ENCODE measurements at places on chromosomes 13 and 19.
A peak's percentile ranks its signal among the peaks of the same experiment; 100 is the strongest.

DNA sequence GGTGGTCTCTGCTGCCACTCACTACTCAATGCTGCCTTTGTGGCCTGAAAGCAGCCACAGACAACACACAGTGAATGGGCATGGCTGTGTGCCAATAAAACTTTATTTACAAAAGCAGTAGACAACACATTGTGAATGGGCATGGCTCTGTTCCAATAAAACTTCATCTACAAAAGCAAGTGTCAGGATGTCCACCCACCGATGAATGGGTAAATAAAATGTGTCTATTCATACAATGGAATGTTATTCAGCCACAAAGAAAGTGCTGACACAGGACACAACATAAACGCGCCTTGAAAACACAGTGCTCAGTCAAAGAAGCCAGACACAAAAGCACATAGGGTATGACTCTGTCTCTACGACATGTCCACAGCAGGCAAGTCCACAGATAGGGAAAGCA lies 20.1 kb downstream of the ZSCAN5A start:
- DNase-seq, result peak; percentile 15

- no peak for DNase-seq
Measured at GRCh38 chr13:99153219-99153618, 47.4 kb upstream of the UBAC2 start.

GRCh38 chr13:101053301-101054093 lies 362.8 kb downstream of the NALCN start:
- no peak for DNase-seq

- DNase-seq, result peak; percentile 96
Measured at GRCh38 chr19:38263689-38264485, 486 bp upstream of the SPINT2 start.

GRCh38 chr13:50198508-50198907 lies 183.3 kb downstream of the KCNRG start:
- DNase-seq, result peak; percentile 23

DNA sequence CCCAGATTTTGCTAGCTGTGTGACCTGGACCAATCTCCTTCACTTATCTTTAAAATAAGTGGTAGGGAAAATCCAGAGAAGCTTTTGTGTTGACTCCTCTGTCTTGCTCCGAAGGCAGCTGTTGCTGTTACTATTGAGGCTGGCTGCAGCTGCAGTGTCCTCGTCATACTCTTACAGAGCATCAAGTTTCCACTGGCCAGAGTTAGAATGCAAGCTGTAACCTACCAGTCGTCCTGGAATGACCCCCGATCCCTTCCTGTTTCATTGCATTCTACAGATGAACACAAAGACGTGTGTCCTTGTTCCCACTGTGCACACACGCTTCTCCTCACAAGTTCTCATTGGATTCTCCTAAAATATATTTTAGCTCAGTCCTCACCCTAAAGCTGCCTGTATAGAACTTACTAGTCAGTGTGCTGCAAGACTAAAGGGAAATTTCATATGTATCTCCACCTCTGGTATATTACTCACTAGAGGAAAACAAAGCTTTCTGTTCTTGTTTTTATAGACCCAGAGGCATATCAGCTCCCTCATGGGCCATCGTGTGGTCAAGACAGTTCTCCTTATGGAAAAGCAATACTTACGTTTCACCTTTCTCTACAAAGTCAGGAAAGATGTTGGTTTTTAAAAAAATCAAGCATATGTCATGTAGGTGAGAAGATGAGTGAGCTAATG lies 589.8 kb downstream of the LMO7 start:
- DNase-seq, result peak; percentile 1

DNA sequence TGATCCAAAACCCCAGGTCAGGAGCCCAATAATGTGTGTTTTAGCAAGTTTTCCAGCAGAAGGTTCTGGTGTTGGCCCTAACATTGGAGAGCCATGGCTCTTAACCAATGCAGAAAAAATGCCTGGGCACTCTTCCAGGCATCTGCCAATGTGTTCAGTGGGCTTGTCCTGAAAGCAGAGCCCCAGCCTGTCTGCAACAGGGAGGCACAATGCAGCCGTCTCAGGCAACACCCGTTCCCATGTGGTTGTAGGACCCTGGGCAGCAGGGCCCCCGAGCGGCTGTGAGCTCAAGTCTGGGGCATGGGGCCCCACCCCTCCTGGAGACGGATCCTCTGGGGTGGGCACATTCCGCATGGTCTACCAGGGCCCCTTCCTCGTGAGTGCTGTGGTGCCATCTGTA lies 58.1 kb upstream of the SIAH3 start:
- peak; percentile 5 for DNase-seq

Data from EH (cell line).